ENCODE measurements at places on chromosomes 2 and 18.

DNA sequence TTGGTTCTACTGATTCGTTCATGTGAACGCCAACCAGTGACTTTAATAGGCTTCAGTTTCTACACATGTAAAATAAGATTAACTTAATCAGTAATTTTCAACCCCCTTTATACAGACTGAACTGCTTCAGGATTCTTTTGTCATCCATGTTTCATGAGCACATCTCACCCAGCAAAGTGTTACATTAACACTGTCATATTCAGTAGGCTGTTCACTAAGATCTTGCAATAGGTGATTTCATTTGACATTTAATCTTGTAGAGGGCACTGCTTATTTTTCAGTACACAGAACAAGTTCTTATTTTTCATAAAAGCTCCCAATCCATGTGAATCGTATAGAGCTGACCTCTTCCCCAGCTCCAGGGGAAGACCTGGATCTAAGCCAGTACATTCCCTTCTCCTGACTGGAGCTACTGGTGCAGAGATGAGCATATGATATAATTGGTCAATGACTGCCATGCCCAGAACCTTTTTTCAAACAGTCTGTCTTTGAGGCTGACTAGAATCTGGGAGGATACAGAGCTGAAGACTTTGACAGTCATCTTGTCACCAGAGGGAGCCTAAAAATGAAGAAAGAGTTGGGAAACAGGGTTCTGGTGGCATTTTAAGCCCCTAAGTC, 72.2 kb upstream of the CHRNA1 start:
- DNase-seq, result no peak

DNA sequence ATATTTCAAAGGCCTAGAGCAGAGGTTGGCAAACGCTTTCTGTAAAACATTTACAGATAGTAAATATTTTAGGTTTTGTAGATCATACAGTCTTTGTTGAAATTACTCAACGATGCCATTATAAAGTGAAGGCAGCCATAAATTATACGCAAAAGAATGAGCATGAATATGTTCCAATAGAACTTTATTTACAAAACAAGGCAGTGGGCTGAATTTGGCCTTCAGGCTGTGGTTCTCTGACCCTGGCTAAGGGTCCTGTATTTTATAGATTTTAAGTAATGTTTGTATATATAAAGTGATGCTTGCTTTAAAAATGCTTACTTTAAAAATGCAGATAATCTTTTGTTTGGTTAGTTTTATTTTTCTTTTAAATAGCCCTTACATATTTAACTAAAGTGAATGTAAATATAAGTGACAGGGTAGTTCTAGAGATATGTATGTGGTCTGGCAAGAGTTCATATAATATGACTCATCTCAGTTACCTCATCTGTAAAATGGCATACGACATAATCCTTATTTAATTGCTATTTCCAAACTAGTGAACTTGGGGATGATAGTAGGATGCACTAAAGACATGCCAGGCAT, 51.7 kb upstream of the ATP5MC3 start:
- DNase-seq, result no peak

DNA sequence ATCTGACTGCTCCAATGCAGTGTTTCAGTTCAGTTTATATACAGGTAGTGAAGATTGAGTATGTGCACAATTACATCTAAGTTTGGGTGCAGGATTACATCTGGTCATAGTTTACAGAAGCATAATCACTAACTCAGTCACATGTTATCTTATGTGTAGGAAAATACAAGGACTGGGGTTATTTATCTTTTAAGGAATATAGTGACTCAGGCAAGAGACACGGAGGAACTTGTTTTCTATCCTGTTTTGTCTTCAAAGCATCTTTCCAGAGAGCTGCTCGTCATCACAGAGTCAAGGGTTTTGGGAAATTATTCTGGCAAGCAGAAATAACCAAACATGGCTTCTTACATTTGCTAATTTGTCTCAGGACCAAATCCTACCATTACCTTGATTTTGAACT, 1371.5 kb upstream of the TMEFF2 start:
- no peak for DNase-seq

GRCh38 chr2:168278424-168278888, 31.1 kb upstream of the STK39 start:
- DNase-seq, result no peak

DNA sequence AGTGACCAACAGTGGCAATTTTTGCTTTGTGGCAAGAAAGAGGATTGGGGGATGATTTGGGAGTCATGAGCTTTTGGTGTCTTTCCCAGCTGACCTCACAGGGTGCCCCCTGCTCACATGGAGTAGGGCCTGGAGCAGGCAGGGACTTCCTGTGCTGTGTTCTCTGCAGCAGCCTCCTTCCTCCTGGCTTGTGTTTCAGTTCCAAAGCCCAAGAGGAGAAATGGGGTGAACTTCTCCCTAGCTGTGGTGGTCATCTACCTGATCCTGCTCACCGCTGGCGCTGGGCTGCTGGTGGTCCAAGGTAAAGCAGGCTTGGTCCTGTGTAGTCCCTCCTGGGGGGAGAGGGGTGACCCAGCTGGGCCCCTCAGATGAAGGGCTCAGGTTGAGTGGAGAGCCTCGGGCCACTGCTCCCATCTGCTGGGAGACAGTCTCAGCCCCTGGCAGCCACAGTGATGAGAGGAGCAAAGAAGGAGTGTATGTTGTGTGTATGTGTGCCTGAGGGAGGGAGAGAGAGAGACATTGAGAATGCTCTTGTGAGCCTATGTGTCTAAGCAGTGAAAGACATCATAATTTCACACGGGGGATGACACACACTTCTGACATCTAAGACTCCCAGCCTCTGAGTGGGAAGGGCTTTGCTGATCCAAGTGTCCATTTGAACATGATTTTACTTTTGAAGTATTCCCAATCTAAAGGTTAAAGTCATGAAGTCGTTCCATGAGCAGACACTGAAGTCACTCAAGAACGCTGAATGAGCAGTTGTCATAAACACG, 27.2 kb downstream of the MARCO start:
- DNase-seq, result no peak

- no peak for DNase-seq
These were observed 61.3 kb downstream of the MRPS9 start for GRCh38 chr2:105099153-105099552.

DNA sequence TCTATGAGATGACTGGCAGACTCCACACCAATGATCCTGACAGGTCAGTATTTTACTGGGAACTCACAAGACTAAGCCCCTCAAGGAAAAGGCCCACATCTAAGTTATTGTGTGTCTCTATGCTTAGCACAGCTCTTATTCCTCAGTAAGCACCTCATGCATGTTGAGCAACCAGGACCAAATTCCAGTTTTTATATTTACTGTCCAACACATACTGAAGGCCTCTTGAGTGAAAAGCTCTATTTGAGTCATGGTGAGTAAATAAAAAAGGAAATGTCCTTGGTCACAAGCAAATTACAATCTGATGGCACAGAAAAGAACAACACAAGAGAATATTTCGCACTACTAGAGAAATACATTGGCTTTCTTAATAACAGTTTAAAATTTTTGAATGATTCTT, 87.9 kb upstream of the ETAA1 start:
- no peak for DNase-seq

GRCh38 chr18:77344786-77345500, 95.3 kb downstream of the GALR1 start:
- no peak for DNase-seq
